ENCODE measurements at places on chromosomes 3 and 15. TPM values are rescaled to one million over a fixed set of nuclear protein-coding genes. Genes with fewer than 3 reads are reported as not detected.

Gene ZPLD1
- under 0.01 TPM for total RNA-seq

Gene VGLL4
- 58.0 TPM for total RNA-seq

Gene ATP13A5
- not detected for total RNA-seq

Gene CRYGS
- 0.88 TPM for total RNA-seq

- H3K36me3 ChIP-seq, result no peaks in the 10 kb centered on the region
- H3K4me1 ChIP-seq, result no peaks in the 10 kb centered on the region
- no peak overlapping the region for H3K4me3 ChIP-seq
- no peak for DNase-seq
- H3K27me3 ChIP-seq, result no peaks in the 10 kb centered on the region
These were observed 59.2 kb downstream of the EXOG start for GRCh38 chr3:38555149-38555840.

- no peak overlapping the region for H3K27ac ChIP-seq
- no peaks in the 10 kb centered on the region for H3K4me1 ChIP-seq
- no peaks in the 10 kb centered on the region for H3K27me3 ChIP-seq
- no peak for DNase-seq
These were observed 639.5 kb downstream of the NR2F2 start for GRCh38 chr15:96969732-96970710.

GRCh38 chr3:109278546-109278945 lies 37.8 kb downstream of the DPPA2 start:
- H3K4me1 ChIP-seq, result no peaks in the 10 kb centered on the region
- DNase-seq, result no peak
- no peak overlapping the region for H3K27ac ChIP-seq
- H3K36me3 ChIP-seq, result no peaks in the 10 kb centered on the region
- H3K4me3 ChIP-seq, result no peak overlapping the region
- H3K27me3 ChIP-seq, result no peaks in the 10 kb centered on the region

Gene STIMATE
- 18.5 TPM for total RNA-seq

- no peak overlapping the region for H3K4me3 ChIP-seq
- H3K36me3 ChIP-seq, result no peaks in the 10 kb centered on the region
- no peak for DNase-seq
- H3K27me3 ChIP-seq, result peaks cover 3% of the 10 kb centered on the region
These were observed 12.7 kb downstream of the TGM4 start for GRCh38 chr3:44887101-44887500.

GRCh38 chr15:41828807-41829141 lies 882 bp downstream of the JMJD7 start:
- DNase-seq, result peak; percentile 88
- no peaks in the 10 kb centered on the region for H3K27me3 ChIP-seq
- H3K36me3 ChIP-seq, result peaks cover 11% of the 10 kb centered on the region
- H3K4me1 ChIP-seq, result peaks cover 15% of the 10 kb centered on the region

DNA sequence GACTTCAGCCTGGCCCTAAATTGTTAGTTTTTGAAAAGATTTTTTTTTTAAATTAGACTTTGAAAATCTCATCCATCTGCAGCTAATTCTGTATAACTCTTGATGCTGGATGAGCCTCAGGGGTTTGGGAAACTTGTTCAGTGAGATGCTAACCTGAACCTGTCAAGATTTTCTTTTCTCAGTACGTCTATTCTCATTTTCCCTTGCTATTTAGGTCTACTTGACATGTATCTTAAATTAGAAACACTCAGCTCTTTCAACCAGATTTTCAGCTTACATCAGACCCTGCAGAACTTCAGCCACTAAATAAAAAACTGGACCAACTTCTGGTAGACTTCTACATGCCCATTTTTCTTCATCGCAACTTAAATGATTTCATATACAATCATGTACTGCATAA lies 61.4 kb downstream of the MFSD1 start:
- H3K4me1 ChIP-seq, result no peaks in the 10 kb centered on the region
- no peaks in the 10 kb centered on the region for H3K27me3 ChIP-seq
- H3K4me3 ChIP-seq, result no peak overlapping the region
- H3K36me3 ChIP-seq, result no peaks in the 10 kb centered on the region

GRCh38 chr3:195240171-195240701 lies 30.7 kb downstream of the XXYLT1 start:
- H3K4me1 ChIP-seq, result no peaks in the 10 kb centered on the region
- H3K36me3 ChIP-seq, result no peaks in the 10 kb centered on the region
- no peak for DNase-seq

- peaks cover 5% of the 10 kb centered on the region for H3K4me1 ChIP-seq
- no peak overlapping the region for H3K27ac ChIP-seq
- no peak for DNase-seq
- no peaks in the 10 kb centered on the region for H3K27me3 ChIP-seq
These were observed 9.2 kb upstream of the RFC4 start for GRCh38 chr3:186815435-186815834.

- no peak overlapping the region for H3K4me3 ChIP-seq
- DNase-seq, result peak; percentile 90
- H3K27ac ChIP-seq, result peak overlapping the region; percentile 56
- H3K27me3 ChIP-seq, result no peaks in the 10 kb centered on the region
- peaks cover 15% of the 10 kb centered on the region for H3K4me1 ChIP-seq
These were observed 3.4 kb upstream of the TPM1 start for GRCh38 chr15:63038926-63039673.

DNA sequence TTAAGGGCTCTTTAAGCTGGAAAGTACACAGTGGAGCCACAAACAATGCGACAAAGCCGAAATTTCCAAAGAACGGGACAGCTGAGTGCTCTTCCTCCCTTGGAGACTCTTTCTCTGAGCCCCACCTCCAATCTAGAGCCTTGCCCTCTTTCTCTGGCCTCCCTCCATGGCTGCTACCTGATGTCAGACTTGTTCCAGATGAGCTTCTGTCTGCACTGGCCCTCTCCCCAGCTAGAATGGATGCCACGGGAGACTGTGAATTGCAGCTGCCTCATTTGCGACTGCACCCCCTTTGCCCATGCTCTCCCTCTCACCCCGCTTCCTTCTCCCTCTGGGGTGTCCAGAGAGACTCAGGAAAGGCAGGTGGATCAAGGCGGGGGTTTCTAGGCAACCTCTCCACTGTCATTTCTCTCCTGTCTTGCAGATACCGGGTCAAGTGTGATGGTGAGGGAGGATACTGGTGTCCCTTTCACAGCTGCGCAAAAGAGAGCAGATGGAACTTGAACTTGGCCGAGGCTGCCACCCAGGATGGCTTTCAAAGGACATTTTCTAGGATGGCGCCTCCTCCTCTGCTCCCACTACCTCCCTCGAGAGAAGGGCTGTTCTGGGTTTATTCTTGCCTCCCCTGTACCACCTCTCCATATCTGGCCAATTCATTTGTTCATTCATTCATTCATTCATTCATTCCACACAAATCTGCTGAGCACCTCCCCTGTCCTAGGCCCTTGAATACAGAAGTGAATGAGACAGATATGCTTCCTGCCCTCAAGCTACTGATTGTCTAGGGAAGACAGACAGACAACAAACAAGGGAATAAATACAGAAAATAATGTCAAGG lies 12.8 kb downstream of the ATP2B2 start:
- H3K4me3 ChIP-seq, result no peak overlapping the region
- H3K27ac ChIP-seq, result no peak overlapping the region
- H3K27me3 ChIP-seq, result peaks cover 14% of the 10 kb centered on the region
- H3K36me3 ChIP-seq, result no peaks in the 10 kb centered on the region
- peak; percentile 27 for DNase-seq
- no peaks in the 10 kb centered on the region for H3K4me1 ChIP-seq

Gene KIF7
- 12.3 TPM for total RNA-seq

DNA sequence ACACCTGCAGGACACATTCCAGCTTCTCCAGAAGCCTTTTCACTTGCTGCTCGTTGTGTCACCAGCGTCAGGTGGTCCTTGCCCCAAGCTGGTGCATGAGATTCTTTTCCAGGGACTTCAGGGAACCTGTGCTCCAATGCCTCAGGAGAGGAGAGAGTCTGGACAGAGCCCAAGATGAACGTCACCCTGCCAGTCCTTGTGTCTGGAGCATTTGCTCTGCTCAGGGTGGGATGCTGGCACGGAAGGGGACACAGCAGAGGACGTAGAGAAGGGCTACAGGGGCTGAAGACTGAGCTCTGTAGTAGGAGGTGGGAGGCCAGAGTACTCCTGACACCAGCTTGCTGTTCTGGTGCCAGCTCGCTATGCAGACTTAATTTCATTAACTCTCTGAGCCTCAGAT lies 262.1 kb downstream of the XXYLT1 start:
- H3K36me3 ChIP-seq, result no peaks in the 10 kb centered on the region
- DNase-seq, result peak; percentile 38
- peaks cover 62% of the 10 kb centered on the region for H3K27me3 ChIP-seq
- H3K4me3 ChIP-seq, result no peak overlapping the region

Gene UROC1
- not detected for total RNA-seq

DNA sequence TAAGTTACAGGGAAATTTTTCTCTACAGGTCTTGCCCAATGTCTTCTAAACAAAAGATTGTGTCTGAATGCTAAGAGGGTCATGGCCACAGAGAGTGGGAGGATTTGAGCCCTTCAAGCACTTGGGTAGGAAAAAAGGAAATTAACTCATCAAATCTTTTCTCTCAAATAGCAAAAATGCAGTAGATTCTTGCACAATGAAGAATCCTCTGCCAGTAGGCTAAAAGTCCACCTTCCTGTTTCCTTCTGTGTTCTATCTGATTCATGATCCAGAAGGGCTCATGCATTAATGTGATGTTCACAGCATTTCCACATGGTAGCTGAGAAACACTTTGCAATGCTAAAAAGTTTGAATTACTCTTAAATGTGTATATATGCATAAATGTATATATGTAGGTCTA lies 177.1 kb downstream of the CD47 start:
- H3K4me1 ChIP-seq, result no peaks in the 10 kb centered on the region
- H3K4me3 ChIP-seq, result no peak overlapping the region
- H3K36me3 ChIP-seq, result no peaks in the 10 kb centered on the region
- H3K27me3 ChIP-seq, result peaks cover 20% of the 10 kb centered on the region

Gene FMN1
- 9.0 TPM for total RNA-seq

DNA sequence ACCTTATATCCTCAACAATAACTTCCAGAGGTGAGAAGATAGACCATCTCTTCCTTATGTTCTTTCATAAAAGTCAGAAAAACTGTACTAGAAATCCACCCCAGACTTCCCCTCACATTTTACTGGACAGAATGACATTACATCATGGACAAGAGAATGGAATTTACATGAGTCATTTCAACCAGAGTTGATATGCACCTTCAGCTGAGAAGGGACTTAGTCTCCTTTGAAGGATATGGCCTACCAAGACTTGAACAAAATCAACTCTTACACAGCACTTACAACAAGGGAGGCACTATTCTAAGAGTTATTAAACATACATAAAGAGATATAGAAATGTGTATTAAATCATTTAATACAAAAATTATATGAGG lies 380.0 kb upstream of the DPH6 start:
- no peak for DNase-seq
- no peaks in the 10 kb centered on the region for H3K36me3 ChIP-seq
- no peaks in the 10 kb centered on the region for H3K27me3 ChIP-seq
- H3K27ac ChIP-seq, result no peak overlapping the region
- no peaks in the 10 kb centered on the region for H3K4me1 ChIP-seq

DNA sequence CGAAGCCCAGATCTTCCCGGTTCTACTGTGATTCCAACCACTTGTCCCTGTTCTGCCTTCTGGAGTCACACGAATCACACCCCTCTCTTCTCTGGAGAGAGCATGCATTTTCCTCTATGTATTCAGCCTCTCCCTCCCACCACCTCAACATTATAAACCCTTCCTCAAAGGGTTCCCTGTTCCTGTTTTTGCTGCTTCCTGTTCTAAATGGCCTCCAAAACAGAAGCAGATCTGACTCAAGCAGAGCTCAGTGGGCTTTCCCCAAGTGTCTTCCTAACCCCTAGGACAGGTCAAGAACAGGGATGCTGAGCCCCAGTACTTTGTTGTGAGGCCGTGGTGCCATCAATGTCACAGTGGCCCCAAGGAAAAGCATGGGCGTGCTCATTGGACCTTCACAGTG lies 75.7 kb upstream of the ARNT2 start:
- H3K27me3 ChIP-seq, result peaks cover 2% of the 10 kb centered on the region
- no peaks in the 10 kb centered on the region for H3K4me1 ChIP-seq
- DNase-seq, result no peak
- no peaks in the 10 kb centered on the region for H3K36me3 ChIP-seq

Gene GHRL
- not detected for total RNA-seq

Gene NAALADL2
- total RNA-seq, result 23.5 TPM

- H3K27me3 ChIP-seq, result peaks cover 22% of the 10 kb centered on the region
- no peaks in the 10 kb centered on the region for H3K4me1 ChIP-seq
- no peaks in the 10 kb centered on the region for H3K36me3 ChIP-seq
- H3K4me3 ChIP-seq, result peak within 1 kb of the TSS; percentile 69
- H3K27ac ChIP-seq, result no peak within 1 kb of the TSS
These were observed at the start of gene ADAMTS17 for GRCh38 chr15:100341750-100342560. Gene ADAMTS17, minus strand, starts transcription at chr15:100341975. Its CDS starts 76 bp downstream, at chr15:100341899.

GRCh38 chr15:101250341-101250831 lies 1.5 kb downstream of the CHSY1 start:
- no peaks in the 10 kb centered on the region for H3K27me3 ChIP-seq
- peaks cover 12% of the 10 kb centered on the region for H3K36me3 ChIP-seq
- H3K4me3 ChIP-seq, result peak overlapping the region; percentile 76
- H3K27ac ChIP-seq, result peak overlapping the region; percentile 85

DNA sequence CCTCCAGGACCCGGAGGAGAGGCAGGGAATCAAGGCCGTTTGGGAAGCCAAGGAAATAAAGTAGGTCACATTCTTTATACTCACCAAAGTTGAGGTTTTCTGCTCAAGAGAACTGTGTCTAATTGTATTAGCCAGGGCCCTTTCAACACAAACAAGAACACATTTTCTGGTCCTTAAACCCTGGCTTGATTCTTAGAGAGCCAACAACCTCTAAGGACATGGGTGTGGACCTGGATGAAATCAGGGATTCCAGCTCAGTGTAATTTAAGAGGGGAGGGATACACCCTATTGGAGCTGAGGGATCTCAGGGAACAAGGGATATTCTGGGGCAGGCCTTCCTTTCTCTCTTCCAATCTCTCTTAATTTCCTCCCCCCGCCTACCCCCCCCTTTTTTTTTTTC lies 104.8 kb downstream of the COL6A6 start:
- H3K36me3 ChIP-seq, result no peaks in the 10 kb centered on the region
- H3K27me3 ChIP-seq, result no peaks in the 10 kb centered on the region
- no peak for DNase-seq
- H3K27ac ChIP-seq, result no peak overlapping the region

- peak; percentile 94 for DNase-seq
- H3K4me1 ChIP-seq, result peaks cover 20% of the 10 kb centered on the region
- H3K36me3 ChIP-seq, result no peaks in the 10 kb centered on the region
- peaks cover 24% of the 10 kb centered on the region for H3K27me3 ChIP-seq
- H3K27ac ChIP-seq, result no peak overlapping the region
These were observed 22.1 kb upstream of the PRR23E start for GRCh38 chr3:127170814-127171213.
